ENCODE measurements at places on chromosomes 16 and 17. TPM values are rescaled to one million over a fixed set of nuclear protein-coding genes. Genes with fewer than 3 reads are reported as not detected.

DNA sequence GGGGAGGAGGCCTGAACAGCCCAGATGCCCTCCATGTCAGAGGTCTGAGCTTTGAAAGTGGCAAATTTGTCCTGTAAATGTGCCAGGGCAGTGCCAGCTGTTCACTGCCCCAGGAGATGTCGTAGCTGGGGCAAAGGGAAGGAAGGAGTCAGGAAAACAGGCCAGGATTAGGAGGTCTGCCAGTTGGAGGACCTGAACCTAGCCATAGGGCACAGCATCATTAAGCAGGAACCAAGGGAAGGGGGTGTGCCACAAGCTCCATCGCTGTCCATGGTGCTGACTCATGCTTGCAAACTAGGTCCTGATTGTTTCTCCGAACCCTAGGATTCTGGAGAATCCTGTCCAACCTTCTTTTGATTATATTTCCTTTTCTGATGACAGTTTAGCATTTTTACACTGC is 124.2 kb downstream of the TMEM132E start:
- peak; percentile 44 for DNase-seq

GRCh38 chr17:55811536-55811935 is 60.7 kb downstream of the PCTP start:
- DNase-seq, result no peak

DNA sequence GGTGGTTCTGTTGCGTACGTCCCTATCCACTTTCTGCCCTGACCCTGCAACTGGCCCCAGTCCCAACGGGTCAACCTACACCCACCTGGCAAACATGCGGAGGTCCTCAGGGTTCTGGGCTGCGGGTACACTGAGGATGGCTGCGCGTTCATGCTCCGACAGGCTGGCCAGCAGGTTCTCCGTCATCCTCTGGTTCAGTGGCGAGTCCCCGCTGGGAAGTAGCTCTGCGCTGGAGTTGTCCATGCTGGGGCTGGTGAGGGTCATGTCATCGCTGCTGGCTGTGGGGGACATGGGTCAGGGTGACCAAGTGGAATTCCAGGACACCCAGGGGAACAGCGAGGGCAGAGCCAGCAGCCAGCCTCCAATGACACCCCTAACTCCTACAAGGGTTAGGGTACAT is 10.6 kb downstream of the MPG start:
- DNase-seq, result no peak

DNA sequence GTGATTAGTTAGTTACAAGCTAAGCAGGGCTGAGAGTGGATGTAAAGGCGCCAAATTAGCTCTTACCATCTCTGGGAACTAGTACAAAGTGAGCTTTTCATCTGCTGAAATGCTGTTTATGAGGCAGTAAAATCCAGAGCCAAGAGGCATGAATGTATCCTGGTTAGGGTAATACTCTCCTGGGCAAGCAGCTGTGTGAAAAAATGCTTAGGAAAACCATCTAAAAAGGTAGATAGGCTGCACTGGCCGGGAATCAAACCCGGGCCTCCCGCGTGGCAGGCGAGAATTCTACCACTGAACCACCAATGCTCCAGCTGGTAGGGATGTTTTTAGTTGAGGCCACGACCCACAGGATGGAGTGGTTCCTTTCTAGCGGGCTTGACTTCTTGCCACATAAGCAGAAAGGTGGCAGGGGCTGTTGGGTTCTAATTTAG is 23.0 kb downstream of the VAC14 start:
- no peak for DNase-seq

- no peak for DNase-seq
These were observed 245.5 kb downstream of the STX8 start for GRCh38 chr17:9330141-9330540.

DNA sequence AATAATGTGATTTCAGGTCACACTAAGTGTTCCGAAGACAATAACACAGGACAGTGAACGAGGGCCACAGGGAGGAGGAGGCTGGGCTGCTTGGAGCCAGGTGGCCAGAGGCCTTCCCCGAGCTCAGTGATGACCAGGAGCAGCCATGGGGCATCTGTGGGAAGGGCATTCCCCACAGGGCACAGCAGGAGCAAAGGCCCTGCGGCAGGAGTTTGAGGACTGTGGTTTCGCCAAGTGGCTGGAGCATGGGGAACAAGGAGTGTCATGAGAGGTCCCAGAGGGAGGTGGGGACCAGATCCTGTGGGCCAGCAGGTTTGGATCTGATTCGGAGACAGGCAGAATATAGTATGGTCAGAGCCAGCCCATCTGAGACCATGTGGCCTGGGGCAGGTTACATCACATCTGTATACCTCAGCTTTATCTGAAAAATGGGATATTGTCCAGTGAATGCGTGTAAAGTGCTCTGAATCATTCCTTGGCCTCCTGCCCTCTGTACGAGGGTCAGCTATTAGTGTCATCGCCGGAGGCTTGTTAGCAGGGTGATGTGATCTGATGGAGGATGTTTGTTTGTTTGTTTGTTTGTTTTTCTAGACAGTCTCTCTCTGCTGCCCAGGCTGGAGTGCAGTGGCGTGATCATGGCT is 176.8 kb downstream of the KATNIP start:
- no peak for DNase-seq

DNA sequence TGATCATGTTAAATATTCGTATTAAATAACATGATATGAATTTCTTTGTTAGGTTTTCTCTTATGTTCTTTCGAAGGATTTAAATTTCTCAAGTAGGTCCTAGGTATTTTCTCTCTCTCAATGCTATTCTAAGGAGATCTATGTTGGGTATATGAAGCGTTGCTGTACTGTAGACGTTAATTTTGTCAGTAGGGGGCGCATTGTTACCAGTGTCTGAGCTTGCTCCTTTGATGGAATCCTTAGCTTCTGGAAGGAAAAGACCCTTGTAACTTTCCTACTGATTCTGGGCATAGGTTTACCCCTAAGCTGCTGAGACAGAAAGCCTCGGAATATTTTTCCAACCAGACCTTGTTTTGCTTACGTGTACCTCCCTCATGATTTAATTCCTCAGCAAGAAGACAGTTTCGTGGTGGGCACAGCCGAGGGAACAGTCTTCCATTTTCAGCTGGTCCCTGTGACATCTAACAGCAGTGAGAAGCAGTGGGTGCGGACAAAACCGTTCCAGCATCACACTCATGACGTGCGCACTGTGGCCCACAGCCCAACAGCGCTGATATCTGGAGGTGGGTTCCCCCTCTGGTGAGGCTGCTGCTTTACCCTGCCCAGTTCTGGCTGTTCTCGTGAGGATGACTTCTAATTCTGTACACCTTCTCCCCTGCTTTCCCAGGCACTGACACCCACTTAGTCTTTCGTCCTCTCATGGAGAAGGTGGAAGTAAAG is 17.9 kb downstream of the UTP4 start:
- no peak for DNase-seq

- no peak for DNase-seq
These were observed 45.8 kb upstream of the TAOK1 start for GRCh38 chr17:29344201-29344856.

DNA sequence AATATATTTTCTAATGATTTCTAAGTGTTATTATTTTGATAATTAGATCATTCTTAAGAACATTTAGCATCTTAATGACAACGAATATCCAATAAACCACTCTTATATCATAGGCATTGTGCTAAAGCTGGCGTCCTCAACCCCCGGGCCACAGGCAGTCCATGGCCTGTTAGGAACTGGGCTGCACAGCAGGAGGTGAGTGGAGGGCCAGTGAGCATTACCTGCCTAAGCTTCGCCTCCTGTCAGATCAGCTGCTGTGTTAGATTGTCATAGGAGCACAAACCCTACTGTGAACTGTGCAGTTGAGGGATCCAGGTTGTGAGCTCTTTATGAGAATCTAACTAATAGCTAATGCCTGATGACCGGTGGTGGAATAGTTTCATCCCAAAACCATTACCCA is 3.7 kb downstream of the DUXB start:
- no peak for DNase-seq

- DNase-seq, result no peak
These were observed 28.5 kb downstream of the FTO start for GRCh38 chr16:53732296-53732929.

- DNase-seq, result no peak
These were observed 5.9 kb downstream of the LITAFD start for GRCh38 chr16:8887952-8888560.

- no peak for DNase-seq
These were observed 7.6 kb upstream of the CSNK1D start for GRCh38 chr17:82281076-82281475.

DNA sequence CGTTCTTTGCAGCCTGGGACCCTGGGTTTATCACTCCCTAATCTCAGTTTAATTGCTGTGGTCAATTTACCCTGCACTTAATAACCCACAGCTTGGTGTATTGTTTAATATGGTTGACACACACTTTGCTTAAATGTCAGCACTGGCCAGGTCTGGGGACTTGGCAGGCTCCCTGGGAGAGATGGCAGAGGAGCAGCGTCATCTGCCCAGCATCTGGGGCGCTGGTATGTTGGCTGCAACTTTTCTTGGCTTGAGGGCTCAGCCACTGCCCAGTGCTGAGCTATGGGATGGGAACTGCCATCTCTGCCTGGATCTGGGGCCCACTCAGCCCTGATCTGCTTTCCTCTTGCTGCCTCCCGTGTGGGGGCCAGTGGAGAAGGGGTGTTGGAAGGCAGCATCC is 115.7 kb upstream of the IRX3 start:
- DNase-seq, result no peak

The PDK2 gene
- total RNA-seq, result 24.1 TPM

The SLC38A8 gene
- not detected for total RNA-seq

The CD300LG gene
- total RNA-seq, result not detected

Measured in activated naive CD8-positive, alpha-beta T cell treated with anti-CD3 and anti-CD28 coated beads, Interleukin-2, amount 10 ng/mL, durations not matched to agents 7 days and 5 days (primary cell).